Esophagus mucosa (tissue), 1 donor: ENCODE measurements at places on chromosomes 3 and 15. TPM values are rescaled to one million over a fixed set of nuclear protein-coding genes. Genes with fewer than 3 reads are reported as not detected.

Gene MAP1A
- total RNA-seq = 0.76 TPM

Gene POU1F1
- total RNA-seq = not detected

Gene PTPRG
- 9.2 TPM for total RNA-seq

Gene PRR23A
- total RNA-seq = not detected

Gene POPDC2
- 0.60 TPM for total RNA-seq

Gene C3orf20
- 0.24 TPM for total RNA-seq

Gene SGO1
- 5.4 TPM for total RNA-seq

Gene ALCAM
- 4.7 TPM for total RNA-seq

Gene SHC4
- total RNA-seq = not detected

Gene SLC15A2
- 3.8 TPM for total RNA-seq

Gene ADGRG7
- not detected for total RNA-seq

DNA sequence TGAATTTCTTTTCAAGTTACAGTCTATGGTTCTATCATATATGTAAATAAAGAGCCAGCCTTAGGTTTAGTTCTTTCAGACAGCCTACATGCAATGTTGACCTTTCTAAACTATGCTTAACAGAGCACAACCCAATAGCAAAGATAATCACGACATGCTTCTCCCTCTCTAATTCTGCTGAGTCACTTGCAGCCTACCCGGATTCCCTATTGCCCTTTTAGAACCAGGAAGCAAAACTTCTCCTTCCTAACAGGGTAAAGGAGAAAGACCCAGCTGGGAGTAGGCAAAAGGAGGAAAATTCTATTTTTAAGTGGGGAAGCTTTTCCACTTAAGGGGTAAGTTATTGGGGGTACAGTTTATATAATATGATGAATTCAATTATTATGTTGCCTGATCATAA lies 79.3 kb downstream of the SLC7A14 start:
- ATAC-seq = no peak

DNA sequence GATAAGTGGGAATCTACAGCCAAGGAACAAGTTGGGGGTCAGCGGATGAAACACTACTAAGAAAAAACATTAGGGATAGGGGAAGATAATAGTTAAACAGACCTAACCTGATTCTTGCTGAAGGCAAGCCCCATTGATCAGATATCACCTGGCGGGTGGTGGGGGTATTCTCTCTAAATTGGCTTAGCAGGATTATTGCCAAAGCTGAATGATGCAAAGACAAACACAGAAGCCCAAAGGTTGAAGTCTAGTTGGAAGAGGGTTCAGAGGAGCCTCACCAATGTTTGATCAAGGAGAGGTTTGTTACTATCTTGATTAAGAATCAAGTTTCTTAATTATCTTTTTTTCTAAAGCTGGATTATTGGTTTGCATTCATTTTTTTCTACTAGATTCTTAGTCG lies 371.9 kb upstream of the CNTN4 start:
- no peak for ATAC-seq

DNA sequence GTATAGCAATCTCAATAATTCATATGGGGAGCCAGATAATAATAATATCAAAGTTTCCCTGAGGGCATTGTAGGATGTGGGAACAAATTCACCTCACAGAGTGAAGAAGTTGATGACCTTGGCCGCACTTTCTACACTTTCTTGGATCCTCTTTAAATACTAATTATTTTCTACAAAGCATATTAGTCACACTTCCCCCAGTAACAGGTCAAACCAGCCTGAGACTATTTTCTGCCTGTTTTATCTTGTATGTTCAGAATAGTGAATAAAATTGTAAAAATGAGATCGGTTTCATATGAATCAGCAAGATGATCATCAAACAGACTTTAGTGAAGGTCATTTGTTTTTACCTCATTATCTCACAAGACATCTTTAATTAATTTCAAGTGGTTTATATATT lies 2.3 kb upstream of the OR5K3 start:
- peak; percentile 79 for ATAC-seq

GRCh38 chr3:188272481-188273372 lies 118.8 kb downstream of the LPP start:
- ATAC-seq = no peak

DNA sequence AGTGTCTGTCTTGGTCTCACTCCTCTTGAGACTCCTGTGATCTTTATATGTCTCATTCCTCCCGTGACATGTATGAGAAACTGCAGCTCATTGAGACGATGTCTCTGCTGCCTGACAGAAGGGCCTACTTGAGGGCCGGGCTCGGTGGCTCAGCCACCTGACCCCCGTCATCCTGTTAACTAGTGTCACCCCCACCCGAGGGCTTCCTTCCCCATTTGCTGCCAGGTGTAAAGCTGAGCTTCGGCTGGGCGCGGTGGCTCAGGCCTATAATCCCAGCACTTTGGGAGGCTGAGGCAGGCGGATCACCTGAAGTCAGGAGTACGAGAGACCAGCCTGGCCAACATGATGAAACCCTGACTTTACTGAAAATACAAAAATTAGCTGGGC lies 12.7 kb downstream of the SEMA4B start:
- peak; percentile 1 for ATAC-seq

- no peak for ATAC-seq
Observed at GRCh38 chr3:100108464-100109079, 5.7 kb downstream of the FILIP1L start.

DNA sequence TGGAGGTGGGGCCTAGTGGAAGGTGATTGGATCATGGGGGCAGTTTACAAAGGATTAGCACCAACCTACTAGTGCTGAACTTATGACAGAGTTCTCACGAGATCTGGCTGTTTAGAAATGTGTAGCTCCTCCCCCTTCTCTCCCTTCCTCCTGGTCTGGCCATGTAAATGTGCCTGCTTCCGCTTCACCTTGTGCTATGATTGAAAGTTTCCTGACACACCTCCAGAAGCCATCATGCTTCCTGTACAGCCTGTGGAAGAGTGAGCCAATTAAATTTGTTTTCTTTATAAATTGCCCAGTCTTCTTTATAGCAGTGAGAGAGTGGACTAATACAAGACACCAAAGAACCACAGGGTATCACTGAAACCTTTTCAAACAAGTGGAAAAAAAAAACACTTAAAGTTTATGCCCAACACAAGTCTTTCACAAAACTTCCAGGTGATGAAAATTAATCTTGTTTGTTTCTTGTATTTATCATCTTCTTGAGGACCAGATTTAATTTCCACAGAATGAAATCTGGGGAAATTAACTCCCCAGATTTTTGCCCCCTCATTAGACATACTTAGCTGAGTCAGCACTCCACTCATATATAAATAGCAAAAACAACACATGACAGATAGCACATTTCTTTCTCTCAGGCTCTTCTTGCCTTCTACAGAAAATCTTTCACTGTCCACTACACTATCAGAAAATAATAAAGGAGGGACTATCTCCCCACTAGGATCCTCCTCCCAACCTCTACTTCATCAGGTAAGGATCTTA lies 847.2 kb downstream of the TUSC7 start:
- no peak for ATAC-seq

DNA sequence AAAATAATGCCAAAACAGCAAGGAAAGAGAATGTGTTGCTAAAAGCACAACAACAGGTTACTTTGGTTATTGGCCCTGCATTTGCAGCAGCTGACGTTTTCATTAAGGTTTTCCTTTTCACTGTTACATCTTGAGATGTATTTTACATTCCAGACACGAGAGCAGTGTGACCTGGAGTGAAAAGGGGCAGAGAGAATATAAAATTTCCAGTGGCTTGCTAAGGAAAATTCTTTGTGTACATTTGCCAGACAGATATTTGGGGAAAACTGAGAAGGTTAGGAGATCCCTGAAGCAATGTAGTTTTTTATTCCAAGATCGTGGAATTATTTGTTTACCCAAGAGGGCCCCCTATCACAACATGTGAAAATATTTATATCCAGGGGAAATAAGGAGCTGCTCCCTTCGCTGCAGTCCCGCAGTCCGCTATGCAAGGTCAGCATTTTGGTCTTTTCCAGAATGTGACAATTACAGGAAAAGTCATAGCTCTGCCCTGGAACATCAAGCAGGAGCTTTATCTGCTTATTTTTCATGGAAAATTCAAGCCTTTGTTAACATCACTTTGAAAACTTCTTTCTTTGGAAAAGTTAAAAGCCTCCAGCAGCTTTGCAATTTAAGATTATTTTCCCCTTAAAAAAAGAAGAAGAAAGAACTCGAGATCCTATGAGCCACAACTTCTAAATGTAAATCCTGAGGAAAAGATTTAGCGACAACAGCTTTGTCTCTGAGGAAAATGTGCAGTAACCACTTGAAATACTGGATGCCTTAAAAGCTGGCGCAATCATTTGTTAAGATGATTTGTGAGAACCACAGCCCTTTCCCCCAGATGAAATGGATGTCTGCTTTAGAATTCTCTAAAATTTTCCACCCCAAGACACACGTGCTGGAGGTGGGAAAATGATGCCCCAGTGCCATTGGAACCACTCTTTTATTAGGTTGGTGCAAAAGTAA lies 256.4 kb upstream of the TPM1 start:
- ATAC-seq = no peak

DNA sequence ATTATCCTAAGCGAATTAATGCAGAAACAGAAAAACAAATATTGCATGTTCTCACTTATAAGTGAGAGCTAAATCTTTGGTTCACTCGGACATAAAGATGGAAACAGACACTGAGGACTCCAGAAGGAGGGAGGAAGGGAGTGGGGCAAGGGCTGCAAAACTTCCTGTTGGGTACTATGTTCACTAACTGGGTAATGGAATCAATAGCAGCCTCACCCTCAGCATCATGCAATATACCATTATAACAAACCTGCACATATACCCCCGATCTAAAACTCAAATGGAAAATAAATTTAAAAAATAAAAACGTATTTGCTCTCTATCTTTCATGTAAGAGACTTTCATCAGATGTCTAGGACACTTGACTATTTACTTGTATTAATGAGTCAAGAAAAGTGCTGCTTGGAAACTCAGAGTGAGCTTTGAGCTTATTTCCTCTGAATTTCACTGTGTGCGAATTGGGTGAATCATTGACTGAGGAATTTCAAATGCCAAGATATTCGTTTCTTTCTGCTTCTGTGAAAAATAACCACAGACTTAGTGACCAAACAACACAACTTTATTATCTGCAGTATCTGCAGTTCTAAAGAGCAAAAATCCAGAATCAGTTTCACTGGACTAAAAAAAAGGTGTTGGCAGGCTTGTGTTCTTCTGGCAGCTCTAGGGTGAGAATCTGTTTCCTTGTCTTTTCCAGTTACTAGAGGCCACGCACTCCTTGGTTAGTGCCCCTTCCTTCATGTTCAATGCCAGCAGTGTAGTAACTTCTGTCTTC lies 18.4 kb downstream of the TM4SF18 start:
- no peak for ATAC-seq

- ATAC-seq = no peak
Observed at GRCh38 chr3:178536211-178537079, at the start of gene KCNMB2. TSS of gene KCNMB2 (plus strand) at chr3:178536436.

- peak; percentile 56 for ATAC-seq
Observed at GRCh38 chr15:77505556-77505955, 84.9 kb downstream of the HMG20A start.

DNA sequence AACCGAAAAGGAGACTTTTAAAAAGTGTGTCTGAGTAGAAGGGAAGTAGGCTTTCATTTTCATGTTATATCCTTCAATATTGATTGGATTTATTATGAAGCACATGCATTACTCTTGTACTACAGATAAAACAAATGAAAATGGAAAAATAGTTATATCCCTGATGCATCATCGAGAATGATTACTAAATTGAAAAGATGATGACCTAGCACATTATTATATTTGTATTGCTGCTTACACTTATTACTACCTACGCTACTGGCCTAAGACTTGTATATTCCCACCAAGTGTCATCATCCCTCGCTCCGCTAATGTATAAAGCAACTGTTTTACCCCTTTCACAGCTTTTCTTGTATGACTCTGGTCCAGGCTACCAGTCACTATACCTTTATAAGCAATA lies 922.4 kb downstream of the DIPK2A start:
- no peak for ATAC-seq

DNA sequence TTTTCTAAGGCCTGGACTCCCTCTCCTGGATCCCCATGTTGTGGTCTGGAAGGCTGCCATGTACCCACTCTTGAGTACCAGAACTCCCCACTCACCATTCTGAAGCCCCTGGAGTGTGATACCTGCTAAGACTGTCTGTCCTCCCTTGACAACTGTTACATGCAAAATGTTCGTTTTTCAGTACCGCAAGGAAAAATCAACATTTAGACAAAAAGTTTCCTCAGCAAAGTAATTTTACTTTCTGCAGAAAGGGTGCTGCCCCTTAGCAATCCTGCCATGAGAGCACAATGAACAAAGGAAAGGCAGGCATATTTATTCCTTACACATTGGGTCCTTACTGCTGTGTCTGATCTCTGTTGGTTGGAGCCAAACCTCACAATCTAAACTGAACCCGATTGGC lies 7.0 kb upstream of the GK5 start:
- ATAC-seq = no peak

- peak; percentile 73 for ATAC-seq
Observed at GRCh38 chr3:63351159-63352007, 73.3 kb downstream of the SYNPR start.

GRCh38 chr3:132189601-132190000 lies 127.6 kb upstream of the ACP3 start:
- ATAC-seq = no peak

GRCh38 chr3:186214670-186215069 lies 105.8 kb upstream of the ETV5 start:
- no peak for ATAC-seq
